ENCODE measurements at places on chromosomes 7 and 10. TPM values are rescaled to one million over a fixed set of nuclear protein-coding genes. Genes with fewer than 3 reads are reported as not detected.

- no peak for DNase-seq
Observed at GRCh38 chr7:55055479-55055878, 36.7 kb downstream of the EGFR start.

DNA sequence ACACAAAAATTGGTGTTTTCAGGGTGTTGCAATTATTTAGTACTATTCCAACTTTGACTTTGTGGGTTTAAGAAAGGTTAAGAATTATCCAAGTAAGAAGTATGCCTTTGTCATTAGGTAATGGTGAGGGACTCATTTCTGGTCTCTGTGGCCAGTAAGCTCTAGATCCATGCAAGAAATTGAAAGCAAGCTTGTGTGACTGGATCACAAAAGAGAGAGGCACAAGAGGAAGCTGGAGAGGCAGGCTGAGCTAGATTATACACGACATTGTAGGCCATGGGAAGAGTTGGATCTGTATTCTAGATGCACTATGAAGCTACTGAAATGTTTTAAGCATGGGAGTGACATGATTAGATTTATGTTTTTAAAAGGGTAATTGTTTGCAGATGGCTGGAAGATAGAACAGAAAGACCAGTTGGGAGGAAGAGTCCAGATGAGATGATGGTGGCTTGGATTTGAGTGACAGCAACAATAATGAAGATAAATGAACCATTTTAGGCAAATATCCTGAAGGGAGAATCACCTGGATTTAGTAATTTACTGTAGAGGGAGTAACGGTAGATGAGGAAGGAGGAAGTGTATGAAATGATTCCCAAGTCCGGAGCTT lies 50.0 kb downstream of the CALD1 start:
- DNase-seq, result no peak

- no peak for DNase-seq
Observed at GRCh38 chr10:50385624-50386023, 134.3 kb upstream of the ASAH2 start.

The CXCL12 gene
- total RNA-seq, result 126 TPM

The PIP gene
- not detected for total RNA-seq
